Hematopoietic multipotent progenitor cell treated with erythropoietin and hydrocortisone succinate and interleukin-3 and kit ligand, for 8 days (in vitro differentiated cells): ENCODE measurements at places on chromosomes 1 and 21.

DNA sequence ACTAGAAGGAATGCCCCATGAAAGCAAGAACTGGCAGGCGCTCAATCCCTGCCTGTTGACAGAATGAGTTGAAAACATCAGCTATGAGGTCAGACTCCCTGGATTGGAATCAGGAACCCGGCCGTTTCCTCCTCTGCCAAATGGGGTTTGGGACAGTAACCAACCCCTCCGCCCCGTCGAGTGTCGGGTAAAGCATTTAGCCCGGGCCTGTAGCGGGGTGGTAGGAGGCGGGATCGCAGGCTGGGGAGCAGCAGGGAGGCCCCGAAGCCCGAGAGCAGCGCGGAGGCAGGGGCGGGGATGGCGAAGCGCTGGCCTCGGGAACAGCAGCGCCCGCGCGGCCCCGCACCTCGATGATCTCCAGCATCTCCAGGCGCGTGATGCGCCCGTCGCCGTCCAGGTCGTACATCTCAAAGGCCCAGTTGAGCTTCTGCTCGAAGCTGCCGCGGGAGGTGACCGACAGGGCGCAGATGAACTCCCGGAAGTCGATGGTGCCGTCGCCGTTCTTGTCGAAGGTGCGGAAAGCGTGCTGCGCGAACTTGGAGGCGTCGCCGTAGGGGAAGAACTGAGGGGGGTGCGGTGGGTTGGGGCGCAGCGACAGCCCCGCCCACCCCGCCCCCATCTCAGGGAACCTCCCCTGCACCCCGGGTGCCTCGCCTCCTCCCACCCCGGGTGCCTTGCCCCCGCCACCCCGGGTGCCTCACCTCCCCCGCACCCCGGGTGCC is 7.5 kb downstream of the HPCAL4 start:
- DNase-seq = no peak

GRCh38 chr1:203091199-203091477 is 5.3 kb upstream of the MYOG start:
- DNase-seq = no peak

DNA sequence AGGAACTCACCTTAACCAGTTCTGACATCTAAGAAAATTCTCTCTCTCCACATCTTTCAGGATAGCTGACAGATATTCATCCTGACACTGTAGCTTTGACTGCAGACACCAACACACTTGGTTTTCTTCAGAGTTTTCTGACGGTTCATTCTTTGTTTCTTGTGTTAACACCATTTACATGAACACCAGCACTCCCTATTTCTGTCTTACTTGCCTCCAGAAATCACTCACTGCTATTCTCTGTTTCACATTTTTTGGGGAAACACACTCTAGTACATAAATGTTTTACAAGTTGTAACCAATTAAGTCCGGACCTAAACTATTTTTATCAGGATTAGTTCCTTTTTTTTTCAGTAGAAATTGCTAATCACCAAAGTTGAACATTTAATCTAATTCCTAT is 15.4 kb downstream of the FLVCR1 start:
- DNase-seq = no peak

DNA sequence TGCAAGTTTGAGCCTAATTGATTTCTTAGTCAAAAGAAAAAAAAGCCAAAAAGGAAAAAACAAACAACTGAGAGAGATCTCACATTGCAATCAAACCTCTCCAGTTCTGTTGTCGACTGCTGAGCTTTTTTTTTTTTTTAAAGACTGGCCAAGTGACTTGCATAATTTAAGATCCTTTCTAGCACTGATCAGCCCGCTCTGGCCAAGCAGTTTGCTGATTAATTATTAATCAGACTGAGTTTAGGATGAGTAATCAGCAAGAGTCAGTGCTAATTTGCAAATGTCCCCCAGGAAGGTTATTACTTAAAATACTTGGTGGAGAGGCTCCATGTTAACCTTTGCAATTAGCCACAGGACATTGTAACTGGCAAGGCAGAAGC is 39.3 kb downstream of the HMGB4 start:
- no peak for DNase-seq

GRCh38 chr1:159743651-159744410 is 29.4 kb upstream of the CRP start:
- peak; percentile 73 for DNase-seq

GRCh38 chr1:54792686-54793282 is 8.3 kb downstream of the TTC22 start:
- DNase-seq = no peak

- DNase-seq = no peak
Observed at GRCh38 chr1:66927528-66927927, 2.7 kb downstream of the MIER1 start.

GRCh38 chr21:32978331-32979270 is 47.1 kb upstream of the OLIG2 start:
- no peak for DNase-seq

- DNase-seq = no peak
Observed at GRCh38 chr1:29488794-29489311, 252.5 kb downstream of the PTPRU start.

GRCh38 chr1:29171089-29171488 is 10.6 kb downstream of the SRSF4 start:
- no peak for DNase-seq

GRCh38 chr1:204408074-204408507 is 3.5 kb downstream of the PPP1R15B start:
- DNase-seq = peak; percentile 76

GRCh38 chr1:178551940-178552339 is 39.0 kb downstream of the TEX35 start:
- DNase-seq = no peak

DNA sequence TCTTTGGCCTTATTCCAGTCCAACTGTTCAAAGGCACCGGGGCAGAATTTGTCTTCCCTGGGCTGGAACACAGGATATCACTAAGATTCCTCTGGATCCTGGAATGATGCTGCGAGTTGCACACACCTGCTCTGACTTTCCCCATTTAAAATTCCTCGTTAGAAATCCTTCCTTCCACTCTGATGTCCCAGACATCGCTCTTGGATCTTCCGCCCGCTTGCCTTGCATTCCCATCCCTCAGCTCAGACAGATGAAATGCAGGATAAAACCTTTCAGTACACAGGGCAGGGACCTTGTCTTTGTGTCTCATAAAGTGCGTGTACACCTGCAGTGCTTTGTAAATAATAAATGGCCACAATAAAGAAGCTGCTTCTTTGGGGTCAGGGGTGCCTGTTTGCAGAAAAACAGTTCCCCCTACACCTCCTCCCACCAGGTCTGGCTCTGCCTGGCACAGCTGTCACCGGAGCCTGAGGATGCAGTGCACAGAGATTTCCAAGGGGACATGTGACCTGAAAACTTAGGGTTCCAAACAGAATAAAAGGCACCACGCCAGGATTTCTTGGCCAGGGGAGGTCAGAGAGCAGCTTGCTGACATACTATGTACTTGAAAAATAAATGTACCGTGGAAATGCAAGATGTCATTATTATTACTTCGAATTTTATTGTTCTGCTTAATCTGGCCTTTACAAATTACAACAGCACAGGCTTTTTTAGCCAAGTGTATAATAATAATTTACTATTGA is 62.9 kb upstream of the SYT6 start:
- DNase-seq = no peak

- peak; percentile 46 for DNase-seq
Observed at GRCh38 chr21:34243562-34243961, 120.2 kb upstream of the KCNE2 start.

DNA sequence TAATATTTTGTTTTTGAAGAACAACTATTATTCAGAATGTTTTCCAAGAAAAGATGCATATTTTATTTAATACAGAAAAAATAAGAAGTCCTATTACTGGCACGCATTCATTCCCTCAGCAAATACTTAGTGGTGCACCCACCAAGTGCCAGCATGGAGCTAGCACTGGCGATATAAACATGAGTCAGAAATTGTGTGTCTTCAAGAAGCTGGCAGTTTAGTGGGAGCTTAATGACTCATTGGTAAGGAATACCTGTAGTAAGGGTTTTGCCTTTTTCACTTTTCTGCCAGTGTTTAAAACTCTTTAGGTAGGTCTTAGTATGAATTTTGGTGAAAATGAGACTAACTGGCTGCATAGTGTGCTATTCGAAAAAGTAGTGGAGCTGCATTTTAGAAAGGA is 6.3 kb downstream of the MAGI3 start:
- no peak for DNase-seq

DNA sequence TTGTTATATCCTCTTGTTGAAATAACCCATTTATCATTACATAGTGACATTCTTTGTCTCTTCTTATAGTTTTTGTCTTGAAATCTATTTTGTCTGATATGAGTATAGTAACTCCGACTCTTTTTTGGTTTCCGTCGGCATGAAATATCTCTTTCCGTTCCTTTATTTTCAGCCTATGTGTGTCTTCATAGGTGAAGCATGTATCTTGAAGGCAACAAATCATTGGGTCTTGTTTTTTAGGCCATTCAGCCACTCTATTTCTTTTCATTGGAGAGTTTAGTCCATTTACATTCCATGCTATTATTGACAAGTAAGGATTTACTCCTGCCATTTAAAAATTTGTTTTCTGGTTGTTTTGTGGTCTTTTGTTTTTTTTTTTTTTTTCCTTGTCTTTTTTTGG is 441.9 kb upstream of the KAZN start:
- no peak for DNase-seq

- DNase-seq = no peak
Observed at GRCh38 chr1:212440419-212440818, 7.7 kb downstream of the NENF start.

- DNase-seq = peak; percentile 32
Observed at GRCh38 chr1:145961425-145962156, 2.8 kb downstream of the ANKRD34A start.

DNA sequence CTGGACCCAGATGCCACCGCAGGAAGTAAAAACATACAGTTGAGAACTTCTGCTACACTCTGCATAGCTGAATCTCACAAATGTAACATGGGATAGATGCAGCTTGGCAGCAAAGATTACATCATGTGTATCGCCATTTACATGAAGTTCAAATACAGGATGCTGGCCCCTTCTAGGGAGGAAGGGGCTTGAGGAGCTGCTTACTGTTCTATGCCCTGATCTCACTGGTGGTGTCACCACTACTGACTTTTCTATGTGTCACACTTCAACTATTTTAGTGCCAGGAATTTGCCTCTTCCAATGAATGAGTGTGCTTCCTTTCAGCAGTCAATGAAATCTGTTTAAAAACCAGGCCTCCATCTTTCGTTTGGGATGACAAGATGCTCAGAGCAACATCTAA is 31.1 kb downstream of the MRAP start:
- no peak for DNase-seq

GRCh38 chr1:46413596-46413985 is 19.5 kb downstream of the FAAH start:
- DNase-seq = peak; percentile 79

DNA sequence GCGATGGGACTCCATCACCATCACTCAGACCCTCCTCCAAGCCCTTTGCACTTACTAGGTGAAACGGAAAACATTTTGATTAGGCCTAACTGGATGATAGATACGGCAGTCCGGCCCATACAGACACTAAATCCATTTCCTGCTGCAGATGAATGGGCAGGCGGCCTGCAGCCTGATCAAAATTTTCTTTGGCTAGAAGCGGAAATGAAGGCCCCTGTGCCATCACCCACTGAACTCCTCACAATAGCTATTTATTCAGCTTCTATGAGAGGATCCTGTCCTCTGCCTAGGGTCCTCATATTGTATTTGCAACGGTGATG is 200.5 kb downstream of the OMA1 start:
- DNase-seq = no peak
